ENCODE measurements at places on chromosomes 5 and 9. TPM values are rescaled to one million over a fixed set of nuclear protein-coding genes. Genes with fewer than 3 reads are reported as not detected.

The TLX3 gene
- total RNA-seq, result not detected

The NUDT12 gene
- 10.8 TPM for total RNA-seq

The GFI1B gene
- not detected for total RNA-seq

The AK8 gene
- total RNA-seq, result 1.9 TPM

The GABRA1 gene
- not detected for total RNA-seq

The ORM2 gene
- not detected for total RNA-seq

The UNC13B gene
- 1.2 TPM for total RNA-seq

The IFNB1 gene
- total RNA-seq, result 0.81 TPM

The ADGRV1 gene
- not detected for total RNA-seq

The SV2C gene
- total RNA-seq, result not detected

The FGD3 gene
- total RNA-seq, result not detected

The ARL14EPL gene
- total RNA-seq, result not detected

- no peak for DNase-seq
Observed at GRCh38 chr5:93572101-93572607, 8.9 kb downstream of the NR2F1-AS1 start.

GRCh38 chr5:56616454-56617160 is 198.7 kb upstream of the MAP3K1 start:
- no peak for DNase-seq

- DNase-seq, result no peak
Observed at GRCh38 chr9:112765281-112765680, 14.7 kb downstream of the SNX30 start.

DNA sequence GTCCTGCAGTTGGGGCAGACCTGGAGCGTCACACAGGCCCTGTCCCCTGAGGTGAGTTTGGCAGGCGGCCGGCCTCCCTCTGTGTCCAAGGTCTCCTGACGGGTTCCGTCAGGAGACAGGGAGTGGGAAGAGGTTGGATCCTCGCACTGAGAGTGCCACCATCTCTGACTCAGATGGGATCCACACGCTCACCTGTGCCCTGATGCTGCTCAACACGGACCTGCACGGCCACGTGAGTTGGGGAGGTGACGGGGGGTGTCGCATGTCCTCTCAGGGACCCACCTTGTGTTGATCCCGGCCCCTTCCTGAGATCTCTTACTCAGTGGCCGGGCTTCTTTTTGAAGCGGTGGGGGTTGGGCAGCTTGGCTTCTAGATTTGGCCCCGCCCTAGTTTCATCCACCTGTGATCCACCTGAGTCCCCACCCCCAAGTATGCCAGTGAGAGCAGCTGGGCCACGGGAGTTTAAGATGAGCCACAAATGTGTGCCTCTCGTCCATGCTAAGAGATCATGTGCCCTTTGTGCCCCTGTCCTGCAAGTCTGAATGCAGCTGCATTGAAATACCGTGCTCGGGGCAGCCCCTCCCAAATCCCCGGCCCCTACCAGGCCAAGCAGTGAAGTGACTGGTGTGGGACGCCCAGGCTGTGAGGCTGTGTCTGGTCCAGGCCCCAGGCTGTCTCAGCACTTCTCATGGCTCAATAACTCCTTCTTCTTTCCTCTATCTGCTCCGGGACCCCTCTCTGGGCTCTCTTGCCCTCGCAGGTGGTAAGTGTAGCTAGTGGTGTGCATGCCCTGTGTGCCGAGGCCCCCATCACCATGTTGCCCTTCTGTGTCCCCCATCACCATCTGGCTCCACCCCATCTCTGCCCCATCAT is 27.2 kb downstream of the PSD2 start:
- no peak for DNase-seq

- no peak for DNase-seq
Observed at GRCh38 chr5:95102080-95102479, 182.8 kb downstream of the MCTP1 start.

DNA sequence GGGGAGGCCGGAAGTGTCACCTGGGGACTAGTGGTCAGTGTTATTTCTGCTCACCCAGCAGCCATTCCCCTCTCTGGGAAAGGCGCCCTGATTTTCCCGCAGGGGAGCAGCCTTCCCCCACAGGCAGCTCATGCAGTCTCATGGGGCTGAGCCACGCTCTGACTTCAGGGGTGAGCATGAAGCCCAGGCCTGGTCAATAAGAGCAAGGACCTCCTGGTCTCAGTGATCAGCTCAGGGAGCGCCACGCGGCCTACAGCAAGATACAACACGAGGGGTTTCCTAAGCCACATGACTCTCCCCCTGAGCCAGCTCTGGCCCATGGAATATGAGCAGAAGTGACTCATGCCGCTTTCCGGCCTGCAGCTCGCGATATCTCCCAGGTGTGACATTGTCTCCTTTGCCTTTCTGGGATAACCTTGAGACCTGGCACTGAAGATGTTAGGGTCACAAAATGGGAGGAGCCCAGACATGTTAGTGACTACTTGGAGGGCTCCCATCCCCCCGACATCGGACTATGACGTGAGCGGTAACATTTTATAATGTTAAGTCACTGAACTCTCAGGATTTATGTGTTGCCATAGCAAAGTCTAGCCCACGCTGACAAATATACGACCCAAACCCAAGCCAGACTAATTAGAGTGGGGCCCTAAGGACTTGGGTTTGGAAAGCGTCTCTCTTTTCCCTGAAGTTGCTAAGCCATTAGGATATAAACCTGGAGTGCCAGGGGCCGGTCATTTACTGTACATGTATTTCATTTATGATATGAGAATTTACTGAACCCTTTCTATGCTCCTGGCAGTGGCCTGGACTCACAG is 46.5 kb upstream of the GFPT2 start:
- DNase-seq, result no peak

- DNase-seq, result no peak
Observed at GRCh38 chr5:145661737-145662485, 173.2 kb downstream of the PRELID2 start.

DNA sequence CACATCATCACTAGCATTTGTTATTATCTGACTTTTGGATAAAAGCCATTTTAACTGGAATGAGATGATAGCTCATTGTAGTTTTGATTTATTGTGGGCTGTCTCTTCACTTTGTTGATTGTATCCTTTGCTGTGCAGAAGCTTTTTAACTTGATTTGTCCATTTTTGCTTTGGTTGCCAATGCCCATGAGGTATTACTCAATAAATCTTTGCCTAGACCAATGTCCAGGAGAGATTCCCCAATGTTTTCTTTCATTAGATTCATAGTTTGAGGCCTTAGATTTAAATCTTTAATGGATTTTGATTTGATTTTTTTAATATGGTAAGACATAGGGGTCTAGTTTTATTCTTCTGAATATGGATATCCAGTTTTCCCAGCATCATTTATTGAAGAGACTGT is 28.8 kb upstream of the SMARCA2 start:
- DNase-seq, result no peak

DNA sequence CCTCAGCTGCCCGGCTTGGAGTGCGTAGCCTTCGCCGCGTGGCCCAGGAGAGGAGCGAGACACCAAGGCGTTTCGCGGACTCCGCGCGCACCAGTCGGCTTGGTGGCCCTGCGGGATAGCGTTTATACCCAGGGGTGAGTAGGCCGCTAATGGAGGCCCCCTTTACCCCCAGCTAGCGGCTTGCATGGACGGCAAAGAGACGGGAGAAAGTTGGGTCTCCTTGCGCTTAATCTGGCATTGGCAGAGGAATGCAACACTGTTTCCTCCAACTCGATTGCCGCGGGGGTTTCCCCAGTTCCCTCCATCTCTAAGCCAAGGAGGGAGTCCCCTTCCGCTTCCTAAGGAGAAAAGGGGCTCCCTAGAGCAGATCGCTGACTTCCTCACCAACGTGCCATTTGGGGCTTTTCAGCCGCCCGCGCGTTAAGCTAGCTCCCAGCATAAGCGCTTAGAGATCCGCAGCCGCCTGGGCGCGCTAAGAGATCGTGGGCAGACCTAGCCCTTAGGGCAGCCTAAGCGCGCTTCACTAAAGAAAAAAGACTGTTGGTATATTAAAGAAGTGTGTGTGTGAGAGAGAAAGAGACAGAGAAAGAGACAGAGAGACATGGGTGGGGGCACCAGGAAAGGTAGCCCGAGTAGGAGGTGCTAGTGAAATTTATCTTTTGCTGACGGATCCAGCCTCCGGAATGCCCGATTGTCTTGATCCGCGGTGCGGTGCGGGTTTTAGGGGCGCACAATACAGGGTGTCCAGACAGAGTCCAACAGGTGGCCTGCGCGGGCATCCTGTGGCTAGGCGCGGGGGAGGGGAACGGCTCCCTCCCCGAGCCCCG is 597.9 kb upstream of the SGCD start:
- peak; percentile 22 for DNase-seq

- DNase-seq, result no peak
Observed at GRCh38 chr5:37816331-37816730, 23.5 kb downstream of the GDNF start.

GRCh38 chr5:30112867-30113266 is 1080.6 kb upstream of the CDH6 start:
- DNase-seq, result no peak

- no peak for DNase-seq
Observed at GRCh38 chr9:130532426-130533080, 46.8 kb upstream of the FUBP3 start.

GRCh38 chr5:79793722-79794121 is 104.1 kb downstream of the CMYA5 start:
- no peak for DNase-seq

DNA sequence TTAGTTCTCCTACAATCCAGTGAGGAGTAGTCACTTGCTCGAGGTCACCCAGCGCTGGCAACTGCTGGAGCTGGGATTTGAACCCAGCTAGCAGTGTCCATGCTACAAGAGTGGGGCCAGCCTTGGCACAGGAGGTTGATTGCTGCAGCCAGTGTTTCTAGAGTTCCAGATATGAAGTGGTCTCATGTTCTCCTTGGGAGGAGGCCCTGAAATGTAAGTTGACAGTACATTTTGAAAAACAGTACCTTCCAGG is 802 bp downstream of the CCDC107 start:
- DNase-seq, result peak; percentile 90

DNA sequence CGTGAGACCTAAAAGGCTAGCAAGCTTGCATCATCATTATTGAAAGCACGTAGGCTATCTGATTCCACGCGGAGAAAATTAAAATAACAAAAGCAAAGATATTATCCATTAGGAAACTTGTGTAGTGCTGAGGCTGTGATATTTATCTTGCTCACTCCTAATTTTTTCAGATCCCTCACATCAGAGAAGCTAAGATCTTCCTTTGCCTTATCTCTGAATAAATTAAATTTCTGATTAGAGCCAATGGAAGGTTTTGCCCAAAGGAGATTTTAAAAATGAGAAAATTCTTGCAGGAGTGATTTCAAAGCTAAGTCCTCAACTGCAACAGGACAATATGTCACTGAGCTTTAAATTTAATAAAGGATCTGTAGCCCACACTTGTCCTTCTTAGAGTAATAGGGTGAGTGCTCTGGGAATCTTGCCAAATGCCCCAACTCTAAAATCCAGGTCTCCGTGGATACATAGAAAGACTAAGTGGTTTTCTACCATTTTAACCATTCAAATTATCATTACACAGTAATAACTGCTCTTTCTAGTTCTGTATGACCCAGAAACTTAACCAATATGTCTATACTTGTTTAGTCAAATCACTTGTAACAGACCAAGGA is 295.0 kb downstream of the CAAP1 start:
- DNase-seq, result no peak

Measured in MG63 (cell line).